ENCODE measurements at places on chromosomes 11 and 22.

DNA sequence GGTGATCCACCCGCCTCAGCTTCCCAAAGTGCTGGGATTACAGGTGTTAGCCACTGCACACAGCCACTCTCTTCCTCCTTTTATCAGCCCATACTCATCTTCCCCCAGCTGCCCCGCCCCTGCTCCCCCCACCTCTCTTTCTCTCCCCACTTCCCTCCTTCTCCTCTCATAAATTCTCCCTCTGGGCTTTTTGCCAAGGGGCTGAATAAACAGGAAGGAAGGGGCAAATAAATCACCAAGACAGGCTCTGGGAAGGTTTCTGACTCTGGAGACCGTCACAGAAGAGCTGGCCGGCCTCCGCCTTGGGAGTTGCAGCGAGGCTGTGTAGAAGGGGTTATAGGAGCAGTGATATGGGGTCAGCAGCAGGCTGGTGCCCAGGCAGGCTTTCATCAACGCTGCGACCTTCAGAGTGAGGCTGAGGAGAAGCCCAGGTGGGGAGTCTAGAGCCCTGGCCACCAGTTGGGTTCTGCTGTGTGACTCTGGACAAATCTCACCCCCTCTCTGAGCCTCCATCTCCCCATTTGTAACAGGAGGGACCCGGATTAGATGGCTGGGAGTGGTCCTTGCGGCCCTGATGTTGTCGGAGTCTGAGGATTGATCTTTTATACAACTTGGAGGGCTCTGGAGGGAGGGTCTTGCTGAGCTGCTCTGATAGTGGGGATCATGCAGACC, 62.6 kb upstream of the RASD2 start:
- no peak for DNase-seq

GRCh38 chr22:46576556-46577367, 39.3 kb upstream of the CELSR1 start:
- peak; percentile 31 for DNase-seq

DNA sequence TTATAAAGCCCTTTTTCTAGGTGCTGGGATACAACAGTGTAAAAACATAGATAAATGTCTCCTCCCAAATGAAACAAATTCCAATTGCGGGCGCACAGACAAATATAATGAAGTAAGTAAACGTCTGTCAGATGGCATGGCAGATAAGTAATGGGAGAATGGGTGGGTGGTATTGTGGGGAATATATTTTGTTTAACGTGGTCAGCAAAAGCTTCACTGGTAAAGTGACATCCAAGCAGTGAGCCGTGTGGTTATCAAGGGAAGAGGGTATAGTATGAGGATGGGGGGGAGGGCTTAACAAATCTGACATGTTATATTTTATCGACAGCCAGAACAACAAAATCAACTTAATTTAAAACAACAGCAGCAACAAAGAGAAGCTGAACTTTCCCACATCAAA, 1.2 kb downstream of the SVIP start:
- no peak for DNase-seq

DNA sequence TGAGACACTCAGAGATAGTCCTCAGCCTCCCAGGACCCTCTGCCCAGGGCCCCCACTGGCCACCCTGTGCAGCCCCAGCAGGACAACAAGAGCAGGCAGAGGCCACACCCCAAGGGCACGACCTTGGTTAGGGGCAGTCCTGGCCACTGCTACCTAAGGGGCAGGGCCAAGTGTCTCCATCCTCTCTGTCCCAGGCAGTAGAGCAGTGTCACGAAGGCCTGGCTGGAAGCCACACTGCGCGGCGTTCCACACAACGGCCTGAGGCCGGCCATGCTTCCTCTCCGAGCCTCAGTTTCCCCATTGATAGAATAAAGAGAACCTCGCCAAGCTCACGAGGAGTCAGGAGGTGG, 1074.3 kb downstream of the BRD1 start:
- no peak for DNase-seq

- DNase-seq: no peak
These were observed 815 bp upstream of the SMIM38 start for GRCh38 chr11:69154938-69155301.
